ENCODE measurements at places on chromosomes 5 and 9.

DNA sequence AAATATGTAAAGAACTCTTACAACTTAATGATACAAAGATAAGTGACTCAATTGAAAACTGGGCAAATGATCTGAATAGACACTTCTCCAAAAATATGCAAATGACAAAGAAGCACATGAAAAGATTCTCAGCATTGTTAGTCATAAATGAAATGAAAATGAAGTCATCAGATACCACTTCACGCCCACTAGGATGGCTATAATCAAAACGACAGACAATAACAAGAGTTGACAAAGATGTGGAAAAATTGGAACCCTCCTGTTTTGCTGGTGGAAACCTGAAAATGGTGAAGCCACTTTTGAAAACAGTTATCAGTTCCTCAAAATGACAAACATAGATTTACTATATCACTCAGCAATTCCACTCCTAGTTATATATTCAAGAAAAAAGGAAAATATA is 7.9 kb upstream of the SYK start:
- no peak for DNase-seq

DNA sequence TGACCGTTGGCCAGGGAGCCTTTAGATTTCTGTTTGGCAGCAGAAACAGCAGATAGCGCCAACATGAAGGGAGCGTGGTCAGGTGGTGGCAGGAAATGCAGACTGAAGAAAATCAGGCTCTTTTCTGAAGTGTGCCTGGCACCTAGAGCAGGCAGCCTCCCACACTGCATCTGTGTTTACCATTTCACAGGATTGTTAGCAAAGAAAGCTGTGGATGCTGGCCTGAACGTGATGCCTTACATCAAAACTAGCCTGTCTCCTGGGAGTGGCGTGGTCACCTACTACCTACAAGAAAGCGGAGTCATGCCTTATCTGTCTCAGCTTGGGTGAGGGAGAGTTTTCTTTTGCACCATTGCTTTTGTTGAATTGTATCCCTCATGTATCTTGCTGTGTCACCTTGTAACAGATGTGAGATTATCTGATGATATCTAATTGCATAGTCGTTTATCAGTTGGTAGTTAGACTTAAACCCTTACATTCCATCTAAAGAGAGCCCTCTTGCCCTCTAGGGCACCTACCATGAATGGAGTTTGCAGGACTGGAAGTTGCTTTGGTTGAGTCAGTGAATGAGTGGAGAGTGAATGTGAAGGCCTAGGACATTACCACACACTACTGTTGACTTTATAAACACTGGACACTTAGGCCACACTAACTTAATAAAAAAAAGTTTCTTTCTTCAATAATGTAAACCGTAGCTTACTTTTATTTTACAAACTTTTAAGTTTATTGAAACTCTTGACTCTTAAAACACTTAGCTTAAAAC is 42.8 kb downstream of the ACO1 start:
- no peak for DNase-seq

- DNase-seq, result no peak
Measured at GRCh38 chr5:177487975-177488374, 9.4 kb downstream of the PDLIM7 start.

DNA sequence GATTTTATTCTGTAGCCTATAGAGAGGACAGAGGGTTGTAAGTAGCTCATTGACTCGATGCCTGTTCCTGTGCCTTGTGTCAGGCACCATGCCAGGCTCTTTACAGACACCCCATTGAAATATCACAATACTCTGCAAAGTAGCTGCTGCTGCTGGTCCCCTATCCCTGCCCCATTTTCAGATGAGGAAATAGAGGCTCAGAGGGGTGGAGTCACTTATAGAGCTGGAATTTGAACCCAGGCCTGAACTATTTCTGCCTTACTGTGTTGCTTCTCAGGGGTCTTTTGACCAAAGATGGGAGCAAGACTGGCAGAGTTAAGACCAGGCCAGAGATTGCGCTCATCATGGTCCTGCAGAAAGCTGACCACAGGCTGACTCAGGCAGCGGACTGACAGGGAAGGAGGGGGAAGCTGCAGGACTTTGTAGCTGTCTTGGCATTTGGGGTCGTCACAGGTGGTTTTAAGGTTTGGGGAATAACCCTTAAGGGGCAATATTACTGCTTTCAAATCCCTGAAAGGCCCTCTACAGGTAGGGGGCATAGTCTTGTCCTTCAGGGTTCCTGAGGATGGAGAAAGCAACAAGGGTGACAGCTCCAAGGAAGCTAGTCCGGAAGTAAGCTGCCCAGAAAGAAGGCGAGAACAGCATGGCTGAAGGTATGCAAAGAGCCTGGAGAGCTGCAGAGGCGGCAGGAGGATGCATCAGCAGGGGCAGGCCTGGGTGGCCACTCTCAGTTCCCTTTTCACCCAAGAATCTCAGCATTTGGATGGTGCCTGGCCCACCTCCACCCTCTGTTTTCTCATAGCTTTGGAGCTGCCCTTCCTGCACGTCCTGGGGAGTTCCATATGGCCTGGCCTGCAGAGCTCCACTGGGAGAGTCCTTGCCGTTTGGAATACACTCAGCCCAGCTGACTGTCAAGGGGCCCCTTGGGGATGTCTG is 18.3 kb upstream of the NDST1 start:
- no peak for DNase-seq

DNA sequence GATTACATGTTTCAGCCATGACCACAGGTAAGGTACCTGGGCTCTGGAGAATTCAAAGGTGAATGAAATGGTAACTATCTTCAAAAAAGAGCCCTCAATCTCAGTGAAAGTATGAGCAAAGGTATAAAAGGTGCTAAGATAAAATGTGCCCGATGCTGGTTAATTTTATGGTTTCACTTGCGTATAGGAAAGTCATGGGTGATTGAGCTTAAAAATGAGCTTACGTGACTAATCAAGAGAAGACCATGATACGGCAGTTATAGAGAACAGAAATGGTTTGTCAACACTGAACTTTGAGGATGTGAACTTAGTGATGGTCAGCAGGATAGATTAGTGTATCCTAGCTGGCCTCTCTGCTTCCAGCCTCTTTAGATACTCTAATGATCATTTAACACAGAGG is 320.1 kb downstream of the DEPDC1B start:
- DNase-seq, result no peak

DNA sequence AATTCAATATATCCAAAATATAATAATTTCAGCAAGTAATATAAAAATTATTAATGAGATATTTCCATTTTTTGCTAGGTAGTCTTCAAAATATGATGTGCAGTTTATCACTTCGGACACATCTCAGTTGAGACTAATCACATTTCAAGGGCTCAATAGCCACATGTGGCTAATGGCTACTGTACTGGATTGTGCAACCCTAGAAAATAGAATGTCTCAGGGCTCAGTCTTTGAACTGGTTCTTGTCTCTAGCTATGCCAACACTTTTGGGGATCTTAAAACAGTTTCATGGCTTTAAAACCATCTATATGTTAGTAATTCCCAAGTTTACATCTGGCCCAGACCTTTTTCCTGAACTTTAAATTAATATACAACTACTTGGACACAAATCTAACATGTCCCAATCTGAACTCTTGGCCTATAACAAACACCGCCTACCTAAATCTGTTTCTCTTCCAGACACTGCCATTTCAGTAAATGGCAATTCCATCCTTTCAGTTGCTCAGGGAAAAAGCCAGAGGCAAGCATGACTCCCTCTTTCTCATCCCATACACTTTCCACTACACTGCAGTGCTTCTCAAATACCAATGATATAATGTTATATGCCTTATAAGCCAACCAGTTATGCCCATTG is 18.8 kb downstream of the PTAR1 start:
- no peak for DNase-seq

DNA sequence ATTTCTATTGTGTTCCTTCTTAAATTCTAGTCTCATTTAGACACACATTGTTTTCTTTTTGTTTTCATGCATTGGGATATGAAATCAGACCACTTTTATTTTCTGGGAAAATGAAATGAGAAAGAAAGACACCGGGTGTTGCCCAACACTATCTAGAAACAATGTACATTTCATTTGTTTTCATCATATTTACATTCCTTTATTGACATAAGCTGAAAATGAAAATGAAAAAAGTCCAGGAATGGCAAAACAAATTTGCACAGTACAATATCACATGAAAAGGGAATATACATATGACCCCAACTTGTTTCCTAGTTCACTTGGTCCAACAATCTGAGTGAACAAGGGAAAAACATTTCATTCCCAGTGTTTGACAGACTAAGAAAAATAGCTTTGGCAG is 20.7 kb downstream of the IFNE start:
- no peak for DNase-seq

GRCh38 chr5:169341556-169341955 is 40.6 kb upstream of the SLIT3 start:
- no peak for DNase-seq

GRCh38 chr9:71886541-71886940 is 24.5 kb downstream of the ABHD17B start:
- no peak for DNase-seq

- no peak for DNase-seq
Measured at GRCh38 chr5:72814104-72814503, 2.4 kb upstream of the TNPO1 start.

GRCh38 chr5:110703481-110703880 is 23.0 kb downstream of the TMEM232 start:
- DNase-seq, result no peak

GRCh38 chr9:1077616-1078015 is 27.5 kb downstream of the DMRT2 start:
- DNase-seq, result no peak
